Right atrium auricular region (tissue), 2 donors: ENCODE measurements at places on chromosomes 3 and 15. TPM values are rescaled to one million over a fixed set of nuclear protein-coding genes. Genes with fewer than 3 reads are reported as not detected.

DNA sequence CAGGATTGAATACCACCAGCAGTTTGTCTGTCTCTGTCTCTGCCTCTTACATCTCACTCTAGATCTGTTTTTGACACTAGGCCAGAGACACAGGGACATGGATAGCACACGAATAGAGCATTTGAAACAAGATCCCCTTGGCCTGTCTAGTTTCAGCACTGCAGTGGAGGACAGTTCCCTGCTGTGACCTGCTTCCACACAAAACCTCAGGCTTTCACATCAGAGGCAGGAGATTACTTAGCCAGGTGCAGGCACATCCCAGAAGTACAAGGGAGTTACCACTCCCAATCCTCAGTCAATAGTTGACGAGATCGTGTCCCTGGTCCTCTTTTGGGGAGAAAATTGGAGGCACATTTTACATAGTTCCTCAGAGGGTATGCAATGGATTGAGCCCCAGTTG lies 34.0 kb upstream of the CCK start:
- DNase-seq, result no peak

DNA sequence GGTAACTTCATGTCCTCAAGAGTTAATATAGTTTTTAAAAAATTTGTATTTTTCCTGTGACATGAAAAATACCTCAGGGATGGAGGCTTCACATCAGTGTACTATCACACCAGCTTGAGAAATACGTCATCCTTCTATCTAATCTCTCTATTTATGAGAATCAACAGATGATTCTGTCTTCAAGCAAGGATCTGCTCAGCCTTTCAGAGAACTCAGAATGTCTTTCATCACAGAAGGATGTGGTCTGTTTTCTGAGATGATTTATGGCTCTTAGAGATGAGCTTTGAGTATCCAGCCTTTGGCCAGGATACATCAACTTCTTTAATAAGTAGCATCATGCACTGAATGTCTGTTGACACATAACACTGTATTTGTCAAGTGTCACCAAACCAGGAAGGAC lies 193.9 kb downstream of the DTWD1 start:
- no peak for DNase-seq

DNA sequence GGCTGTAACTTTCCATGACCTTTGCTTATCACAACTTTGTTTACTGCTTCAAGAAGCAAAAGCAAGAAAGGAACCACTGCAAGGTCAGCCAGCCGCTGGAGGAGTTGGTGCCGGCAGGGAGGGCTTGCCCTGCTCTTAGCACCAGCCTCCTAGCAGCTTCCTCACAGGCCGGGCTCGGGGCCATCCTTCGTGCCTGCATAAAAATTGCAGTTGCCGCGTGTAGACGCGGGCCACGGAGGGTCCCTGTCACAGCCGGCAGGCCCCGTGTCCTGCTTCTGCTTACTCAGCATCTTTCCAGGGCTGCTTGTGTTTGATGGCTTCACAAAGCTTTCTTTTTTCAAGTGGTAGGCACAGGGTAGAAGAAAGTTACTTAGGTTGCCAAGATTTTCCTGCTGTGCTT lies 84.4 kb downstream of the PGPEP1L start:
- no peak for DNase-seq

DNA sequence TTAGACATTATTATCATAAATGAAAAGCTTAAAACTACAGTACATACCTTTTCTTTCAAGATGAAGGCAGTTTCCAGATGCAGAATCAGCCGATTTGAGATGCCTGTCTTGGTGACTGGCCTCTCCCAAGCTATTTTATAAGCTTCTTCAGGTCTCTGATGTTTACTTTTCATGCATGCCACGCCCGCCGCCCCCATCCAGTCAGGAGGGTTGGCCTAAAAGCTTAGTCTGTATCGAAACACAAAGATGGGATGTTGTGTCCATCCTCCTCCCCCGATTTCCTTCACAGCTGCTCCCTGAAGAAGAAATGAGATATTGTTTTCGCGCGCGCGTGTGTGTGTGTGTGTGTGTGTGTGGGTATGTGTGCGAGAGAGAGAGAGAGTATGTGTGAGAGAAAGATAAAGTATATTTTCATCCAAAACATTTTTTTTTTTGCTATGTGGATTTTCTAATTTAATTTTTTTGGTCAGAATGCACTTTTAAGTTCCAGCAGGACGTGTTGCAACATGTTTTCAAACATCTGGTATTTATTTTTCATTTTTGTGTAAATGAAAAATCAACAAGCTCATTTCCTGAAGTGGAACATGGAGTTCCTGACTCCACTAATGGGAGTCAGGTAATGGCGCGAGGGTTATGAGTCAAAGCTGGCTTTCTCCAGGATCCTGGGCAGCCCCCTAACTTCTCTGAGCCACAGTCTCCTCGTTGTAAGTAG lies at the start of gene APOD:
Gene APOD (minus strand): TSS at position 110 of the 712 bp plus-strand sequence. CDS start 4,479 bp downstream, outside the sequence.
- no peak for DNase-seq

GRCh38 chr3:46130631-46131310 lies 77.3 kb downstream of the CCR1 start:
- DNase-seq, result no peak

DNA sequence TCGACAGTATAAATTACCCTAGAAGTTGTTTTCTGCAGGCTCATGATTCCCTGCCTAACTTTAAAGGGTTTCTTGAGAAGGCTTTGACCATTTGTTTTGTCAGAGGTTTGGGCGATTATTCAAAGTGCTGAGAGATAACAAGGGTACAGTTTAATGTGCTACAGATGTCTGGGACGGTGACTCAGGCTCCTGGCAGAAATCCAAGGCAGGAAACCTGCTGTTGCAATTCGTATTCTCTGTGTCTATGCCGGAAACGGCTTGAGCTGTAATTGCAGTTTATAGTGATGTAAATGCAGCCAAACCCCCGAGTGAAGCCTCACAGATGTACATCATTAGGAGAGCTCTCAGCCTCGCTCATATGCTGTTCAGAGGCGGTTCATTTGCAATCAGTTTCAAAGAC lies 65.6 kb downstream of the SYNPR start:
- peak; percentile 80 for DNase-seq

DNA sequence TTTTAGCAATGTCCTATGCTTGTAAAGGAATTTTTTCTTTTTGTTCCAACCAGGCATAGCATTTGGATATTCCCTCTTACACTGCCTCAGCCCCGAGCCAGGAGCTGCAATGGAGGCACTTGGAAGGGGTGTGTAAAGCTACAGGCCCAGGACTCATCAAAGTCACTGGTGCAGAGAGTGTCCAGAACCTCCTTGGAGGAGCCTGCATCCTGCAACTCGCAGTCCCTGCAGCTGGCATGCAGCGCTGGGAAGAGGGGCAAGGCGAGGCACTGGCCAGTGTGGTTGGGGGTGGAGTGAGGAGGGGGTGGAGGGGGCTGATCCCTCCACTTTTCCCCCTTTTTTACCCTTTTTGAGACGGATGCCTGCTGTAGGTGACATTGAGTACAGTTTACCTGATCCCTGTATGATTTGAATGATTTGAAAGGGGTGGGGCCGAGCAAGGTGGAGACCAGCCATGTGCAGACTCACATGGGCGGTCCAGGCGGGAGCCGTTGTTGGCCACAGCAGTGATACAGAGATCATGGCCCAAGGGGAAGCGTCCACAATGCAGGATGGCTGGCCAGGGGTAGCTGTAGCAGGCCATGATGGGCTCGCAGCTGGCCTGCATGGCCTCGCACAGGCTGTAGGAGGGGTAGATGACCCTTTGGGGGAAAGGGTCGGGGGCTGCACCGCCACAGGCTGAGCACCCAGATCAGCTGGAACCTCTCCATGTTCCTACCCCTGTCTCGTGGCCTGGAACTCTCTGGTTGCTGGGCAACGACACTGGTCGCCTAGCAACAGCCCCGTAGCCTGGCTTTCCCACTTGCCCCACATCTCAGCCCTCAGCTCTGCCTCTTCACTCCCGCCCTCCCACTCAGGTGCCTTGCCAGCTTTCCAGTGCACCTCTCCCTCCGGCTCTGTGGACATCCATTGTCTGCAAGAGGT lies 7.9 kb downstream of the P4HTM start:
- no peak for DNase-seq

DNA sequence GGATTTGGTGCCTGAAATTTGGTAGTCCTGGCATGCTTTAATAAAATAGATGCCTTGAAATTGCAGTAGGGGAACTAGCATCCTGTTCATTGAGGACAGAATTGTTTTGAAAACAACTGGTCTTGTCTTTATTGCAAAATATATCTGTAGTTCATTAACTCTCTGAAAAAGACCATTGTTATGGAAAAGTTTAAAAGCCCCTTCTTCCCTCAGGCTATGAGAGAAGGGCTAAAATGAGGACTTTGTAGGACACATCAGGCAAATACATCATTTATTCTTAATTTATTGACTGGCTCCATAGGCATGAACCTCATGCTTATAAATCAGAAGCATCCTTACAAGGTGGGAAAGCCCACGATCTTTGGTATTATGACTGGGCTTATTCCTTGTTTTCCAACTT lies 221.0 kb upstream of the CBLB start:
- no peak for DNase-seq

- no peak for DNase-seq
Measured at GRCh38 chr3:176861137-176861536, 336.1 kb downstream of the TBL1XR1 start.

GRCh38 chr3:63876260-63876659 lies 12.6 kb downstream of the ATXN7 start:
- no peak for DNase-seq

- no peak for DNase-seq
Measured at GRCh38 chr3:7211740-7212139, 350.8 kb downstream of the GRM7 start.

GRCh38 chr15:61195116-61196002 lies 33.7 kb downstream of the RORA start:
- no peak for DNase-seq

DNA sequence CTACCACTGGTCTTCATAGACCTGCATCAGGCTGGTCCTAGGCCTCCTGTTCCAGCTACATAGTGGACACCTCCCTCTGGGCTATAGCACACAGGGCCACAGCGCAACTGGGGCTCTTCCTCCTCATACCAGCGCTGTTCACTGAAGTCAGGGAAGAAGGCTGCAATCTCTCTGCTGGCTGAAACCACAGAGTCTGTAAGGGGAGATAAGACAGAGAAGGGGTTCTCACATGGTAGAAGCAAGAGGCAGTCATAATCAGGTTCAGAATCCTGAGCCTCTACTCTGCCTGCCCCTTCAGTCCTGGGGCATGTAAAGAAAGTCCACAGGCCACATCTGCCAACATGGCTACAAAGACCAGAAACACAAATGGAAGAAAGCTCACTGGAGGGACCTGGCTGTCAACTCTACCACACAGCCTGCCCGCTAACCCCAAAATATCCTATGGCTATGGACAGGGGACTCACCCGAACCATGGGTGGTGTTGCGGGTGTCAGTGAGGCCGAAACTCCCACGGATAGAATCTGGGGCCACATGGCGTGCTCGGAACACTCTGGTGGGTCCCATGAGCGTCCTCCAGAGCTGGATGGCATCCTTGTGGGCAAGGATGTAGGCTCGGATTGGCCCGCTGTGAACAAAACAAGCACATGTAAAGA lies 38.7 kb downstream of the SPINK8 start:
- DNase-seq, result no peak

MSL2 gene
- total RNA-seq, result 19.2 TPM

REC114 gene
- total RNA-seq, result 4.6 TPM

CCDC39 gene
- not detected for total RNA-seq

MYD88 gene
- total RNA-seq, result 7.1 TPM

PLA2G4F gene
- 0.35 TPM for total RNA-seq

SUSD5 gene
- total RNA-seq, result 1.1 TPM
